Stimulated activated CD4-positive, alpha-beta T cell treated with anti-CD3 and anti-CD28 coated beads, Interleukin-2, amount 100 ng/mL, for 24 hours (primary cell): ENCODE measurements at places on chromosomes 2 and 18.

DNA sequence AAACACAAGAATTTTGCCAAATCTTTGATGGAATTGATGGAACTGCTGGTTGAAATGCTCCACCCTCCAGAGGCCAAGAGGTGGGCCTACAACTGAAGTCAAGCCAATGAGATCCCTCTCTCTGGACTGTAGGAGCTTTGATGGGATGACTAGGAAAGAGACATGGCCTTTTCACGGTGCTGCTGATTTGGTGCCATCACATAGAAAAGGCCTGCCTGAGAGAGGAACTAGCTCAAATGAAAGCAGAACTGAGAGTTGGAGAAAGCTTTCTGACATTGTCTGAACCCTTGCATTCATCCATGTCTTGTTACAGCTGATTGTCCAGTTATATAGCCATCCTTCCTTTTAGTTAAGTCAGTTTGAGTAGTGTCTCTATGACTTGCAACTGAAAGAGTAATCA, 283.8 kb upstream of the LYPD1 start:
- no peak for DNase-seq

- DNase-seq = no peak
These were observed 135.2 kb downstream of the MCFD2 start for GRCh38 chr2:46780411-46780800.

DNA sequence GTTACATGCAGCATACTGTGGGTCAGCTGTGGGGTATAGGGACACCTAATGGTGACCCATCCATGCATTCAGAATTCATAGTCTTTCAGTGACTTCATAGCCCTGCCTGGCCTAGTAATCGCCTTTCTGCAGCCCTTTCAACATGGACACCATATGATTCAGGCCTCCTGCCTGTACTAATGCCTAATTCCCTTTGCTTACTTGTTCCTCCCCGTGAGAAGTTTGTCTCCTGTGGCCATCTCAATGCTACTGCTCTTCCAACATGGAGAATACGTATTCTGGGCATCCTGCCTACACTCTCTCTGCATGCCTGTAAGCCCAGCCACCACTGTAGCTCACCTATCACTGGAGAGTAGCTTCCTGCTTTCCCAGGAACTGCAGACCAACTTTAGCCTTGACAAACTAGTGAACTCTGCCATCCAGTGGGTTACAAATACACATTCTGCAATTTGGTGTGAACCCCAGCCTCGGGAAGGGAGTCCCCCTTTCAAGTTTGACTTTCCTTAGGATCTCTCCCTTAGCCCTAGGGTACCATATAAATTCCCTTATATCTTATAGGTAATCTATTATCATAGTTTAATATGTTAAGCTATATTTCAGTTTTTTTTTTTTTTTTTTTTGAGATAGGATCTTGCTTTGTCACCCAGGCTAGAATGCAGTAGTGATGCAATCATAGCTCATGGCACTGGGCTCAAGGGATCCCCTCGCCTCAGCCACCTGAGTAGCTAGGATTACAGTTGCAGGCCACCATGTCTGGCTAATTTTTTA, 22.3 kb downstream of the M1AP start:
- DNase-seq = no peak

DNA sequence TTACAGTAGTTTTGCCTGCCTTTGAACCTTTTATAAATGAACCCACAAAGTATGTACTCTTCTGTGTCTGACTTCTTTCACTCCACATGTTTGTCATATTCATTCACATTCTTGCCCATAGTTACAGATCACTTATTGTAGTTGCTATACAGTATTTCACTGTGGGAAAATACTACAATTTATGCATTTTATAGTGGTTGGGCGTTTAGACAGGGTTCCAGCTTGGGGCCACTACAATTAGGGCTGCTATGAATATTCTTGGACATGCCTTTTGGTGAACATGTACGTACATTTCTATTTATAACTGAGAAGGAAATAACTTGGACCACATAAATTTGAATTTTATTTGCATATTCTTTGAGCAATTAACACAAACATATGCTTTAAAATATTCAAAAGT, 15.4 kb upstream of the PMAIP1 start:
- no peak for DNase-seq

DNA sequence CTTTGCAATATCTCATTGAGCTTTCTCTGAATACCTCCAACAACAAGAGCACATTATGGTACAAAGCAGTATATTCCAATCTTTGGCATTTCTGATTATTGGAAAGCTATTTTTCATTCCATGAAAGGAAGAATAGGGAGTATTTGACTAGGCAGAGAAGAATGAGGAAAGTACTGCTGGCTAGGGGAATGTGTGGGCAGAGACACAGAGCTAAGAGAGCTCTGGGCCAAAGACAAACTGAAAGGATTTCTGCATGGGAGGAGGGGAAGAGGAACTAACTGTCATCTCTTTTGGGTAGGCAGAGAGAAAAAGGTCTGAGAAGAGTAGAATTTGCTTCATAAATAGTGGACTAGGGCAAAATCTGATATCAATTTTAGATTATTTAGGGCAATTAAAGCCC, 150.8 kb downstream of the CCDC85A start:
- no peak for DNase-seq

DNA sequence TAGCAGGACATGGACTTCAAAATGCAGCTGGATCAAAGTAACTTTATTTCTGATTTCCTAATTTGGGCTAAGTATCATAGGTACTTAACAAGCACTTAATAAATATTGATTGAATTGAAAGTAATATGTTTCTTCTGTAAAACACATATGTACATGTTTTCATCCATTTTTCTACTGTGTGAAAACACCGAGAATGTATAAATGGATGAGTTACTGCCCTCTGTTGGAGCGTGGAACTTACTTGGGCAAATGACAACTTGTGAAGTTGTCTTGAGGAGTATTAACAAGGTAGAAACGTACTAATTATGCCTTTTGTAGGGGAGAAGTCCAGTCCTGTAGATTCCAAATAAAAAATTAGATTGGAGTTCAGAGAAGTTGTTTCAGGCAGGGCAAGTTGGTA, 87.2 kb downstream of the PHLPP1 start:
- DNase-seq = no peak

GRCh38 chr2:107553539-107553938, 273.2 kb upstream of the RGPD4 start:
- DNase-seq = no peak

GRCh38 chr2:234880551-234881211, 71.1 kb upstream of the SH3BP4 start:
- no peak for DNase-seq

GRCh38 chr2:61713457-61713856, 140.4 kb downstream of the FAM161A start:
- no peak for DNase-seq

- DNase-seq = no peak
These were observed 20.5 kb downstream of the SLC3A1 start for GRCh38 chr2:44295633-44296359.

DNA sequence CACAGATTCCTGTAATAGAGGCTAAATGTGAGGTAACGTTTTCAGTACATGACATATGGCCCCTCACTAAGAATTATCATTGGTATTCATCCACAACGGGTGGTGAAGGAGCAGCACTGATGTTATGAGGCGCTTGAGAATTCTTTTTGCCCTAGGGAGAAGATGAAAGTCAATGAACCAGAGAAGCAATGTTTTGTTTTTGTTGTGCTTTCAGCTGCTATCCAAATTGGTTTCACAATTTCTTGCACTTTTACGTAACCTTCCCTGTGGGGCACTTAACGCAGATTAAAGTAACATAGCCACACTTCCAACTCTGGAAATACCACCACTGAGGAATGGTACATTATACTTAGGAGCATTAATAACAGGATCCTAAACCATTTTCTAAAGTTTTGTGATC, 13.3 kb upstream of the CCDC85A start:
- DNase-seq = no peak

- DNase-seq = no peak
These were observed 470 bp downstream of the KCNF1 start for GRCh38 chr2:10912076-10912731.

- no peak for DNase-seq
These were observed 32.6 kb upstream of the INSIG2 start for GRCh38 chr2:118055512-118056164.

- DNase-seq = no peak
These were observed 22.8 kb upstream of the MYO3B start for GRCh38 chr2:170155022-170155722.

DNA sequence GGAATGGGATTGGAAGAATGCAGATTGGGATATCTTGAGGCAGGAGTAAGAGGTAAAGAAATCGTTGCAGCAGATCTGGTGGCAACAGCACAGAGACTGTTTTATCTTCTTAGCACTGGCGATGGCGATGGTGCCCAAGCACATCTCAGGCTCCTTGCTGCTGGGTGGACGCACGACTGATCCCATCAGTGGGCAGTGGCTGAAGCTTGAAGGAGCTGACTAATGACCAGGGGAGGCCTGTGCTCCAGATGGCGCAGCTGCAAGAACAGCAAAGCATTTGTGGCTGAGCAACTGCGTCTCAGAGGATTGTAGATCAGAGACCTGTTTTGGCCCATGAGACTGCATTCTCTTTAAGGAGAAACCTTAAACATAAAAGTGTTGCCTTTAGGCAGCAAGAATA, 54.6 kb downstream of the GALR1 start:
- DNase-seq = no peak

- no peak for DNase-seq
These were observed 28.8 kb upstream of the SIX3 start for GRCh38 chr2:44912660-44913059.

GRCh38 chr2:143697744-143698143, 568.5 kb downstream of the ARHGAP15 start:
- DNase-seq = no peak

GRCh38 chr2:213411582-213412289, 127.5 kb downstream of the SPAG16 start:
- no peak for DNase-seq

DNA sequence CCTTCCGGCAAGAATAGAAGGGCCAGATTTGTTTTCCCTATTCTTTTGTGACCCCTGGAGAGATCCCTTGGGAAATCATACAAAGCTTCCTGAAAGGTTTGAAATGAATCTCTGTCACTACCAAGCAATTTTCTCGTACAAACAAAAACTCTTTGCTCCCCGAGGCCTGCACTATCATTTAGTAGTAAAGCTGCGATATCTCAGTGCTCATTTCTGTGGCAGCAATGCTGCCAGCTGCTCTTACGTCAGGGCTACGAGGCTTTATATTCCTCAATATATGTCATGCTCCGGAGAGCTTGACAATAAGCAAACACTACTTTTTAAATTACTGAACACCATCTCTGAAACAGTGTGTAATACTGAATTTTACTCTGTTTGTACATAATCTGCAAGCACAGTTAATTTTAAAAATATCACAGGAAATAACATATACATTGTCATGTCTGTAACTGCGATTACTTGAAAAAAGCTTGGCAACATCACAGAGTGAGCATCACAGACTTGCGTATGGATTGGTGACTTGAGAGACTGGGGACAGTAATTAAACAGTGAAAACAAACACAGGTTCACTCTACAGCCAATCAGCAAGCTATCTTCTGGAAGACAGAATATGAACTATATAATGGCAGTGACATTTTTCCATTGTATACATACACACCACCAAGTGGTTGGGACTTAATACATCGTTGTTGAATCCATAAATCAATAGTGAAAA, 403.3 kb upstream of the NETO1 start:
- DNase-seq = no peak

- DNase-seq = no peak
These were observed 129.1 kb downstream of the TSN start for GRCh38 chr2:121884511-121884921.

DNA sequence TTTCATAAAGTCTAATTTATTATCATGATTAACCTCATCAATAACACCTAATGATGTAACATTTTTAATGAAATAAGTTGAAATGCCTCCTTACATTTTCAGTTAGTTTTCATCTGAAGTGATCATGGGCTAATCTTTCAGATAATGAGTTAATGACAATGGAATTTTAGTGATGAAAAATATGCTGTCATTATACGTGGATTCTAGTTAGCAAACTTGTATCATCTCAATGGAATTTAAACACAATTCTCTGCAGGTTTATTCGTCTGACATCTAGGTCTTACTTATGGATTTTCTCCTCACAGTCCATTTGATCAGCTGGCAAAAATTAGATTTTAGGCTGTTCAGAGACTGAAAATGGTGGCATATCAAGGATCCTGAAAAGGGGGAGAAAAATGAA, 885.0 kb downstream of the SLC4A3 start:
- DNase-seq = no peak
